ENCODE measurements at places on chromosomes 5 and 9.

GRCh38 chr9:33884856-33885701, 68.1 kb downstream of the UBE2R2 start:
- DNase-seq: no peak

GRCh38 chr9:30913331-30913730, 1471.1 kb upstream of the ACO1 start:
- no peak for DNase-seq

- no peak for DNase-seq
These were observed 31.7 kb downstream of the MRPL22 start for GRCh38 chr5:154972476-154973080.

GRCh38 chr5:34957321-34957720, 28.0 kb downstream of the DNAJC21 start:
- DNase-seq: no peak

GRCh38 chr9:119368681-119369581, at the start of gene BRINP1:
BRINP1 (minus strand) TSS chr9:119369435; CDS start chr9:119313355, 56,080 bp downstream.
- no peak for DNase-seq

DNA sequence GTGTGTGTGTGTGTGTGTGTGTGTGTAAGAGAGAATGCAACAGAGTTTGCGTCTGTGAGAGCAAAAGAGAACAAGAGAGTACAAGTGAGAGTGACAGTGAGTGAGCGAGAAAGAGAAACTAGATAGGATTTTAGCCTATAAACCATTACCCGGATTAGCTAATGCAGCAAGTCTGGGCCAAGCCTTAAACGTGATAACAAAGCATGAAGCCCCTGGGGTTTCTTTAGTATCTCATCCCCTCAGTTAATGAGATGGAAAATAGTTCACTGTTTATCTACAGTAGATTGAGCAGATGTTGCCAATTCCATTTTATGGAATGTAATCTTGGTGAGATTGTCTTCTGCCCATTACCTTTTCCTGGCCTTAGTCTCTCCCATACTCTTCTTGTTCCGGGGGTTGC, 114.5 kb downstream of the MAT2B start:
- no peak for DNase-seq

DNA sequence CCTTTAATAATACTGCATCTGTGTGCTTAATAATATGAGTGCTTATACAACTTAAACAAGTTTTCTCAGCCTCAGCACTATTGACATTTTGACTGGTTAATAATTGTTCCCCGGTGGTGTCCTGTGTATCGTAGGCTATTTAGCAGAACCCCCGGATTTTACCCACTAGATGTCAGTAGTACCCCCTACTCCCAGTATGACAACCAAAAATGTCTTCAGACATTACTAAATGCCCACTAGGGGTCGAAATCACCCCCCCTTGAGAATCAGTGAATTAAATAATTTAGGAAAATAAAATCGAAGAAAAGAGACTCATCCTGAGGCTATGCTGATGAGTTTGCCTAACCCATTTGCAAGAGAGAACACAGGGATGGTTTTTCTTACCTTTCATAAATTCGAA, 166.3 kb downstream of the ATP10B start:
- no peak for DNase-seq

GRCh38 chr5:1881098-1881572, 1.6 kb downstream of the IRX4 start:
- no peak for DNase-seq

DNA sequence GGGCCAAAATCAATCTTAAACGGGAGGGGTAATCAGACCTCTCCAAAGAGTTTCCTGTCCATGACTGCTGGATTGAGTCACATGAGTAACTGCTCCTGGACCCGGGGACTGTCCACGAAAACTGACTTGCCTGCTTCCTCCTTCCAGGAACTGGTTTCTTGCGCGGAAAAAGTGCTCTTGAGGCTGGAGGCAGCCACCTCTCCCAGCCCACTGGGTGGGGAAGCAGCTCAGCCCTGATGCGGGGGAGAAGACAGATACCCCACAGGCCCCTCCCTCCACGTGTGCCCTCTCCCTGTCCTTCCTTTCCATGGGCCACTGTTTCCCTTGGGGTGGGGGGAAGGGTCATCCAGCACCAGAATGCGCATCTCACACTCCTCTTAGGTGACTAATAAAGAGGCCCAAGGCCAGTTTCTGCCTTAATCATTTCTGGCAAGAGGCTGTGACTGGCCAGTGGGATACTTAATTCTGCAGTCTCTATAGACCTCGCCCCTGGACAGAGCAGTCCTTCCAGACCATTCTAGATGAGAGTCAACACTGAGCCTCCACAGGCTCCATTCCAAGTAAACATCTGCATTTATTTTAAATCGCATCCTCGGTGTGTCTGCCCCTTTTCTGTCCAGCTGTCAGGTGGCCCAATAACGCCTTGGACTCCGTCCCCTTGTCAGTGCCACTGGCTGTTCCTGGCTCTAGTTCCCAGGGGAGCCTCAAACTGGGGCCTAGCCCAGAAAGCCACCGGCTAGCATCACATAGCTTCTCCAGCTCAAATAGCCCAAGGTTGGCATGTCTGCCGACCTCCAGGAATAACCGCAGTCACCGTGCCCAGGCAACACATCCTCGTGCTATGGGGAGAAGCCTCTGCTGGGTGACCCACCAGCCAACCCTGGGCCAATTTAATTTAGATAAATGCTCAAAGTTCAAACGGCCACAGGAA, 12.0 kb downstream of the REXO4 start:
- DNase-seq: no peak

DNA sequence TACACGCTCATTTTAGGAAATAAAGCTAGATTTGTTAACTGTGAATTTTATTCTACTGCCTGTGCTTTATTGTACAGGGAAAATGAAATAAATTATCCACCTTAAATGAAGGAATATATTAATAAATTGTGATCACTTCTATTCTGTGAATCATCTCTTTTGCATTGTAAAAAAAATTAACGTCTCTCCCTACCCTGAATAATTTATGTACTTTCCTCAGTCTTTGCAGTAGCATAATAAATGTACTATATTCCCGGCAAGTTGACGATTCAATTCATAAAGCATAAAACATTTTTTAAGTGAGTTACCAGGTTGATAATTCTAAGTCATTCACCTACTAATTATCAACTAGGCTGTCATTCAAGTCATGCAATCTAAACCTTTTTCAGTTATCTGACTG, 1425.3 kb upstream of the CDH9 start:
- no peak for DNase-seq

- no peak for DNase-seq
These were observed 16.9 kb downstream of the PTCH1 start for GRCh38 chr9:95499847-95500246.

DNA sequence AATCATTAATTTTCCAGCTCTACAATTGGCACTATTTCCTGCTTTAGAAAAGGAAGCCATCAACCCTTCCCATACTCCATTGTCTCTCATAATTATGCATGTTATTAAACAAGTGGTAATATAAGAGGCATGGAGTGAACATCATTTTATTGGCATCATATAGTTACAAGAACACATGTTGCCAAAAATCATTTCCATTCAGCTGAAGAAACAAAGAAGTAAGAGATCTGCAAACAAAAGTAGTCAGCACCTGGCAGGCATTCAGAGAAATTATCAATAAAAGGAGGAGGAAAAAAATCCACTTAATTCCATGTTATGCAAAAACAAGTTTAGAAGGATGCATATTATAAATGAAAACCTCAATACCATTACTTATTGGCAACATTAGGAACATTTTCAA, 1208.2 kb upstream of the C9orf72 start:
- no peak for DNase-seq

DNA sequence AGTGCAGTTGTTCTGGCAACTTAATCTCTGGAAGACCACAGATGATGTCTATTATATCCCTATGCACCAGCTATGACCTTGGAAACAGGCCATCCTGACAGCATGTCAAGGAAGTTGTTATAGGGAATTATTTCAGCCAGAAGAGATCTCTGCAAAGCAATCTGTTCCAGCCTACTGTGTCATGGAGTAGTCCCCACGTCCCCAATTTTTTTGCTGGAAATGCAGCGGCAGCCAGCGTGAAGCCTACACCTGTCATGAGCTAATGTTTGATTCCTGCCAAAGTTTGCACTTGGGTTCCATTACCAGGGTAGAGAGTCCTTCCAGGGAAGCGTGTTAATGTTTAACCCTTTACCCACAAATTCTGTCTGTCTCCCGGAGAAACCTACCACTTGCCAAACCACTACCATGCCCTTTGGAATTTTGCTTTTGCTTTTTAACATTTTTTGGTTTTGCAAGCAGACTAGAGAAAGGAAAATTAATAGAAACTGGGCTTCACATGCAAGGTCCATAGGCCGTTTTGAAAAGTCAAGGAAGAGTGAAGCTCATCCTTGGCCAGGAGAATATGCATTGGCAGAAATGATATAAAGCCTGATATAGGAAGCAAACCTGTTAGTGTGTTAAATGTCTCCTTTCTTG, 174.9 kb upstream of the SPRY4 start:
- DNase-seq: no peak

GRCh38 chr5:54214722-54215121, 95.7 kb downstream of the ARL15 start:
- no peak for DNase-seq

- no peak for DNase-seq
These were observed 371.4 kb downstream of the NTRK2 start for GRCh38 chr9:85040821-85041465.

DNA sequence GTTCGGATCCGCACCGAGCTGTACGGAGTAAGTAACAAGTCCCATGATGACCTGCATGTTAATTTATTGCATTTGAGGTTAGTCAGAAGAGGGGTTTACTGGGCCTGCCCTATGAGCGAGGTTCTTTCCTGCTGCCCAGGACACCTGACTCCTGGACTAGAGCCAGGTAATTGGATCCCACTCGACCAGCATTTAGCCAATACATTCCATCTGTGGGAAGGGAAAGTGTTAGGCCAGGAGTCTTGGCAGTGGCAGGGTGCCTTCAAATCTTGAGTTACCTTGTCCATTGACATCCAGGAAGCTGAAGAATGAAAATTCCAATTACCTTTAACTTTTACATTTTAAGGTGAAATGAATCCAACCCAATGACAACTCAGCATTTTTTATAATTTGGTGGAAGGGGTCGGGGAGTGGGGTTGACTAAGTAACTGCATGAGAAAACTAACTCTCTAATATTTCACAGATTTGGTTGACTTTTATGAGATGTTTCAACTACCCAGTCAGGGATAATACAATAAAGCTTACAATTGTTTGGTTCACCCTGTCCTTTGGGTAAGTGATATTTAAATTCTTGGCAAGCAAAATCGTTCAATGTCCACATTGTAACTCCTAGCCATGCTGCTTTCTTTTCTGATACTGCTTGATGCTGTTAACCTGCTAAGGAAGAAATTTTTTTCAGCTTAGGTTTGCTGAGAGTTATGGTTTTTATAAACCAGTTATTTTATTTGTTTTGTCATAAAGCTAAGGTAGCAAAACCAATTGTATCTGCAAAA, 111.6 kb upstream of the IQGAP2 start:
- no peak for DNase-seq

GRCh38 chr5:1135696-1136525, 24.0 kb upstream of the SLC12A7 start:
- DNase-seq: no peak

- DNase-seq: no peak
These were observed 115.7 kb upstream of the EPB41L4A start for GRCh38 chr5:112534611-112535255.

GRCh38 chr9:29659736-29660135, 2086.5 kb upstream of the C9orf72 start:
- DNase-seq: no peak

DNA sequence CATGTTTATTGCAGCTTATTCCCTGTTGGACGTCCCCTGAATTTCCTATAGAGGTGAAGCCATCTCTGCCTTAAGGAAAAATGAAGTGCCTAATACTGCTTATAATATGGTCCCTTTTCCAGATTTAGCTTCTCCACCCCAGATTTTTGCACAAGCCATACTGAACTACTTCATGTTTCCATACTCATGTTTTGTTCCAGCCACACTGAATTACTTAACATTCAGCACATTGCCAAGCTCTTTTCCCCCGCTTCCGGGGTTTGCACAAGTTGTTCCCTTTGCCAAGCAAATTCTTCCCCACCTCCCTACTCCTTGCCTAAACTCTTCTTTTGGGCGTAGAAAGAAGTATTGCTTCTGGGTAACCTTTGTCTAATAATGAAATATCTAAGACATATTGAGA, 1.7 kb upstream of the CNTRL start:
- DNase-seq: no peak

- no peak for DNase-seq
These were observed 653.7 kb downstream of the CCDC171 start for GRCh38 chr9:16206518-16206917.

All from stimulated activated CD4-positive, alpha-beta T cell treated with anti-CD3 and anti-CD28 coated beads, Interleukin-15, amount 100 ng/mL, for 1 hour (primary cell).